Peyer's patch (tissue), 4 donors: ENCODE measurements at places on chromosomes 2 and 18. TPM values are rescaled to one million over a fixed set of nuclear protein-coding genes. Genes with fewer than 3 reads are reported as not detected.

GRCh38 chr2:174840436-174840835 is 76.2 kb upstream of the CHRNA1 start:
- no peak for DNase-seq

- no peak for DNase-seq
Observed at GRCh38 chr2:147548451-147548850, 296.4 kb upstream of the ACVR2A start.

TACR1 gene
- total RNA-seq: not detected

ZNF396 gene
- 5.1 TPM for total RNA-seq

ANKRD30B gene
- 0.94 TPM for total RNA-seq
